ENCODE measurements at places on chromosomes 16 and 17.

- DNase-seq = no peak
These were observed 54.4 kb upstream of the RCVRN start for GRCh38 chr17:9959377-9959981.

GRCh38 chr16:85544016-85544415, 69.1 kb upstream of the GSE1 start:
- DNase-seq = no peak

DNA sequence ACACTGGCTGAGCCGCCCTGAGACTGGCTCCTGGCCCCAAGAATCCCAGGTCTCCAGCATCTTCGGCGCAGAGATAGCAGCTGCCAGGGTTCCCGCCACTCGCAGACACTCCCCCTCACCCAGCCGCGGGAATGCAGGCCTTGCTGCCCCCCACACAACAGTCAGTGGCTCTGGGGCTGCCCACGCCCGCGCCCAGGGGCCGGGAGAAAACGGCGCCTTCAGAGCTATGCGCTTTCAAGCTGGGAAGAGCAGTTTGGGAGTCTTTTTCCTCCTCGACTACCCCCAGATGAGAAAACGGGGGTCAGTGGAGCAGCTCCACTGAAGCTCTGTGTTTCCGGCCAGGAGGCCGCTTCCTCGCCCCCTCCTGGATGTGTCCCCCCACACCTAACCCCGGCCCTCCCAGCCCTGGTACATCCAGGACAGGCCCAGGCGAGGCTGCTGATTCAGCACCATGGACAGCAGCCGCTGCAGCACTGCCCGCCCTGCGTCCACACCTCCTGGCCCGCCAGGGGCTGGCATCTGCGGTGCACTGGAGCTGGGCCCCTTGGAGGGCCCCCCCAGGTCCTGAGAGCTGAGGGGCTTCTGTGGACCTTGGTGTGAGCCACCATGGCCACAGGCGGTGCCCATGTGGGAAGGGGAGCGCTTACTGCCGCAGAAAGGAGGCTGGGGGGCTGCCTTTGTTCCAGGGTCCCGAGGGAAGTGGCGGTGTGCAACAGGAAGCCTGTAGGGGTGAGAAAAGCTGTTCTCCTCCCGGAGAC, 35.7 kb downstream of the CACNA1H start:
- DNase-seq = no peak

GRCh38 chr17:74296548-74296936, 22.5 kb downstream of the DNAI2 start:
- DNase-seq = no peak

DNA sequence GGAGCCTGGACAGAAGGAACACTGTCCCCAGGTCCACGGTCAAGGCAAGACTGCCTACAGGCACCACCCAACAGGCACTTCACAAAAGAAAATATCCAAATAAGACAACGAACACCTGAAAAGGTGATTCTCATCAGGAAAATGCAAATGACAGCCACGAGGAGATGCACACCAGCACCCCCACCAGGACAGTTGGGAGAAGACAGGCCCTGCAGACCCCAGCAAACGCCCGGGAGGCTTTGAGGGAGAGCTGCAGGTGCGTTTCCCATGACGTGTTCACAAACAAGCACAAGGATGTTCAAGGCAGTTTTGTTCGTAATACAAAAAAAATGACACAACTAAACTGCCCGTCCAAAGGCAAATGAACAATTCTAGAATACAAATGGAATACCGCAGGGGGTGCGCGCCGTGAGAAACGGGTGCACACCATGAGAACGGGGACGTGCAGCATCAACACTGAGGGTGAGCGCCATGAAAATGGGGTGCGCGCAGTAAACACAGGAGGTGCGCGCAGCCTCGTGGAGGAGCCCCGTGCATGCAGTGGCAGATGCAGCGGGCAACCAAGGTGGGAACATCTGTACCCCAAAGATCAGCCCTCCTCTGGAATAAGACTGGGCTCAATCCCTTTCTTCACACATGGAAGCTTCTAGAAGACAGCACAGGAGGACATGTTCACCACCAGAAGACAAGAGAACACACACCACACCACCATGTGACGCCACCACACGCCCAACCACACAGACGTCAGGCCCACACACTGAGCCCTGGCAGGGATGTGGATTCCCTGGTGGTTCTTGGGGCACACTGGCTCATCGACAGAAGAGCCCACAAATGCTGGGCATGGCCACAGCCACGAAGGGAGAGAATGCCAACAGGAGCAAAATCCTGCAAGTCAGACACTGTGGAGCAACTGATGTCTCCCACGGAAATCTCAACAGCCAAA, 91.2 kb downstream of the ZNF778 start:
- no peak for DNase-seq

DNA sequence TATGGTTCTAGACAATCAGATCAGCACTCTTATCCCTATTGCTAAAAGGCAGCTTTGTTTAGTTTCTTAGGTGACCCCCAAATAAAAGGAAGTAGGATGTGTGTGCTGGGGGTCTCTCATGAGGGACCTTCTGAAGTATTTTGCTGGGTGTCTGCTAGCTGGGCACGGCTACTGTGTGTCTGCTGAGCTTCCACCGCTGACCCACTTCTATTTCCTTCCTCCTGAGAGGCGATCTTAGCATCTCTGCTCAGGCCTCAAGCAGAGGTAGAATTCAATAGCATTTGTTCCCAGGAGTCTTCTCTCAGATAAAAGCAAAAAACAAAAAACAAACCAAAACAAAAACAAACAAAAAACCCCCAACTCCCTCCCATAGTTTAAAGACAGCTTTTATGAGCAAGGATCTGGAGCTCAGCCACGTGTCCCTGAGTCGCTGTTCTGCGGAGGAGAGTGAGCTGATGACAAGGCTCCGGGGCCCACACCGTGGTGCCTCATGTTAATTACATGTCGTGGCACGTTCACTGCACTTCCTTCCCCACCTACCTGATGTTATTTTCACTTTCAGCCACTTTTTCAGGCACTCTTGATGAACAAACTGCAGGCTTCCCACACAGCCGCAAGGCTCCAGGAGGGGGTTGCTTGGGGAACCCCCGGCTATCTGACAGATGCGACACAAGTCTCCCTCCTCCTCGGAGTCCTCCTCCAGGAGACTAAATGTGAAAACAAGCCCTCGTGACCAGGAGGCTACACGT, 83.5 kb downstream of the MARCHF10 start:
- DNase-seq = no peak

DNA sequence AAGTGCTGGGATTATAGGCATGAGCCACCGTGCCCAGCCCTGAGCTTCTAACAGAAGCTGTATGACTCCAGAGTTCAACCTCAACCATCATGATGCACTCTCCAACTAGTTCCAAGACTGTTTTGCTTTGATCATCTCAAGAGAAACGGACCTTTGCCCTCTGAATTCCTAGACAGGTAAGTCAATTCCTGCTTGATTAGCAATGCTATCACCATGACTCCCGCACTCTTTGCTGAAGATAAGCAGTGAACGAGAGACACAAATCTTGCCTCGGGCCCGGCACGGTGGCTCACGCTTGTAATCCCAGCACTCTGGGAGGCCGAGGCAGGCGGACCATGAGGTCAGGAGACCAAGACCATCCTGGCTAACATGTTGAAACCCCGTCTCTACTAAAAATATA, 22.2 kb downstream of the ANKFY1 start:
- no peak for DNase-seq

DNA sequence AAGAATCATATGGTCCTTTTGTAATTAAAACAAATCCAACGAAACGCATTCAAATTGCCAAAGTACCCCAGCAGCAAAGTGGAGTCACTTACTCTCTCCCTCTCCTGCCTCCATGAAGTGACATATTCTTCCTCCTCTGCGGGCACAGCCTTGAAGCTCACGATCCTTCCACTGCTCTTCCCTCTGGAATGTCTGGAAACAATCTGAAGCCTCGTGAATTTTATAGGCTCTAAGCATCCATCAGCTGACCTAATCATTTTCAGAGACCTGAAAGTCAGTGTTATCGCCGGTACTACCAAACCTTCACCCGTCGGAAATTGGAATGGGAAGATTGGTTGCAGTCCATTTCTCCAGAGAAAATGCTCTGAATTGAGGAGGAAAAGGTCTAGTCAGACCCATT, 134.5 kb upstream of the FOXF1 start:
- no peak for DNase-seq

GRCh38 chr16:74999219-74999608, 390 bp downstream of the ZNRF1 start:
- no peak for DNase-seq

Measured in NCI-H748 treated with DMSO at 0.1 percent for 48 hours (cell line).